ENCODE measurements at places on chromosomes 1 and 21. TPM values are rescaled to one million over a fixed set of nuclear protein-coding genes. Genes with fewer than 3 reads are reported as not detected.

DNA sequence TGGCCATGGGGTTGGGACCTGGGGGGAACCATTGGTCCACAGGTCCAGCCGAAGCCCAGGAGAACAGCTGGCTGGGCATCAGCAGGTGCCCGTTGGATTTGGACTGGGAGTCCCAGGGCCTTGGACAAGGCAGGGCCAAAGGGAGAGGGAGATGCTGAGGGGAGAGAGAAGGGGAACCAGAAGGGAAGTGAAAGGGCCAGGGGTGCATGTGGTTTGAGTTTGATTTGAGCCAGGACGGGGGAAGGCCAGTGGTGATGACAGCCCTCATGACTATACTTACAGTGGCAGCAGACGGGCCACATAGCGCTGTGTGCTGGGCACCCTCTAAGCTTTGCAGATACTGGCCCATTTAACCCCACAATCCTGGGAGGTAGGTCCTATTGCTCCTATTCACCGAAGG is 18.8 kb downstream of the AGRN start:
- no peak for DNase-seq

DNA sequence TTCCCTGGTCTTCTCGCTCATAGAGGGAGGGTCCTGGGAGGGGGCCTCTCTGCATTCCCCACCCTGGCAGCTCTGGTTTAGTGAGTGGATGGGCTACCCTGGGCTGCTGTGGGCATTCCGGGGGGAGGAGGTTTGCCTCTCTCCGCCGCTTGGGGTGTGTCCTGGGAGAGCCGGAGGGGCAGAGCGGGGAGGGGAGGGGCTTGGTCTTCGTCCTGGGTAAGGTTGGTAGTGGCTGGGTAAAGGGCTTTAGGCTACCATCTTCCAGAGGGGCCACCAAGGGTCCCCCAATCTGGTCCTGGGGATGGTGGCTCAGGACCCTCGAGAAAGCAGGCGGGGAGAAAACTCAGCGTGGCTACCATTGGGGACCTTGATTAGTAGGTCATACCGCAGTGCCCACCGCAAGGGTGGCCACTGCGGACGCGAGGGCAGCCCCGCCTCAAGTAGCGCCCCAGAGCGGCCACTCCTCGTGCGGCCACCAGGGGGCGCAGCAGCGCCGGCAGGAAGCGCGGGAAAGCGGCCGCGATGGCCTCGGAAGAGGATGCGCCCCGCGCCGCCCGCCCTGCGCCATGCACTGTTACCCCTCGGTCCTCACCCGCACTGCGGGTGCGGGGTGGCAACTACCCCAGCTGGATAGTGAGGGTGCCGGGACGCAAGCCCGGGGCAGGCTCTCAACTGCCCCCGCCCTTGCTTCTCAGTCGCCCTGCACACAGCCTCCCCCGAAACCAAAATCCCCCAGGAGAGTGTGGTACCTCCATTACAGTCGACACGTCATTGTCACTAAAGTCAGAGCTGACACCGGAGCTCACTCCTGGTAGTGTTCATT is 44.1 kb upstream of the SLC25A33 start:
- peak; percentile 69 for DNase-seq

- peak; percentile 70 for DNase-seq
These were observed 1.9 kb upstream of the PRMT2 start for GRCh38 chr21:46633566-46633965.

The HSD3B2 gene
- total RNA-seq: not detected

The TSPEAR gene
- total RNA-seq: not detected
